ENCODE measurements at places on chromosomes 13 and 19.

DNA sequence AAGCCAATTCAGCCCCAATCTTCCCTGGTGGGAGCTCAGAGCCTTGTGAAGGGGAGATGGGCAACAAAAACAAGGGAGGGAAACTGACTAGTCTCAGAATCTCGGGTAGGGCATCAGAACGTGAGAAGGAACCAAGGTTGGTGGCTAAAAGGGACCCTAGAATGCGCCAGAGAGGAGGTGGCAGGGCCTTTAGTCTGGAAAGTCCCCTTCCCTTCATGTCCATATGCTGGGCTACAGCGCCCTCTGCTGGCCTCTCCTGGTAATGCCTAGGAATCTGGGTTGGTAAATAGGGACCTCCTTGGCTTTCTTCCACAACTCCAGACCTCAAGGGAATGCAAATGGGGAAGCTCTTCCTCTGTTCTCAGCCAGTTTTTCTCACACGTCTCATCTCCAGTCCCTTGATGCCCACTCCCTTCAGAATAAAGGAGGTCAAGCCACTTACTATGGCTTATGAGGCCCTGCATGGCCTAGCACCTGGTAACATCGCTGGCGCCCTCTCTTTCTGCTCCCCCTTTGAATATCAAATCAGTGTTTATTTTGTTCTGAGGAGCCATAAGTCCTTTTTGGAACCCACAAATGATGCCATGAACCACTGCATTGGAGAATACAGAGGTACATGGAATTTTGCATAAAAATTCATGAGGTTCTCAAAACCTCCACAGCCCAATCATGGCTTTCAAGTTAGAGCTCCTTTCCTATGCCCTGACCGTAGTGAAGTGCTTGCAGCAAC, 1.4 kb upstream of the CCDC97 start:
- peak; percentile 97 for DNase-seq

DNA sequence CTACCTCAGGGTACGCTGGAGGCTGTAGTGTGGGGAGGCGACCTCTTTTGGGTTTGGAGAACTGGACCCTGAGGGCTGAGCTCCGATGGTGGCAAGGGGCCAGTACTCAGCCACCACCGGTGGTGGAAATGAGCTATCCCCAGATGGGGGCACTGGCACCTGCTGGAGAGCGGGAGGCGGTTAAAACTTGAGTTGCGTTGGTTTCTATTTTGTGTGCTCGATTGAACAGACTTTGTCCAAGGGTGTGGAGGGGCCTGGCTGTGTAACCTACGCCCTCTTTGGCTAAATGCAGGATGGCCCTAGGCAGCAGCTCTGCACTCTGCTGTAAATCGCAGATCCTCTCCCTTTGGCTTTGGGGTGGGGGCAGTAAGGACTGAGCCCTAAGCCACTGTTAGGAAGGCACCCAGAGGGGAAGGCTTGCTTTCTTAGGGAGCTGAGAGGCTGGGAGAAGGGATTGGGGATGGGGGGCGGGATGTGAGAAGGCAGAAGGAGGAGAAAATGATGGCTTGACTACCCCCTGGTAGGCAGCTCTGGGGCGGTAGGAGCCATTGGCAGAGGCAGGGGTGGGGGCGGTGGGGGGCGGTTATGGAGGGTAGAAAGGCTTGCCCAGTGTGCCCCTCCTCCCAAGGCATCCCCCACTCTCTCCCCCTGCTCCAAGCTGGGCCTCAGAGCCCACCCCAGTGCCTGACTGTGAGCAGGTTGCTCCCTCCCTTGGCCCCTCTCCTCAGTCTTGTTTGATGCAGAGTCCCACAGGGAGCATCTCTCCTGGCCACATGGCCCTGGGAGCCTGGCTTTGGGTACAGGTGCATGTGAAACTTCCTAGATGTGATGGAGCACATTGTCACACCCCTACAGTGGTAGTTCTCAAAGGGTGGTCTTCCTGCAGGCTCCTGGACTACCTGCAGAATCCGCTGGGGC, 5.0 kb downstream of the VSTM2B start:
- DNase-seq, result no peak

DNA sequence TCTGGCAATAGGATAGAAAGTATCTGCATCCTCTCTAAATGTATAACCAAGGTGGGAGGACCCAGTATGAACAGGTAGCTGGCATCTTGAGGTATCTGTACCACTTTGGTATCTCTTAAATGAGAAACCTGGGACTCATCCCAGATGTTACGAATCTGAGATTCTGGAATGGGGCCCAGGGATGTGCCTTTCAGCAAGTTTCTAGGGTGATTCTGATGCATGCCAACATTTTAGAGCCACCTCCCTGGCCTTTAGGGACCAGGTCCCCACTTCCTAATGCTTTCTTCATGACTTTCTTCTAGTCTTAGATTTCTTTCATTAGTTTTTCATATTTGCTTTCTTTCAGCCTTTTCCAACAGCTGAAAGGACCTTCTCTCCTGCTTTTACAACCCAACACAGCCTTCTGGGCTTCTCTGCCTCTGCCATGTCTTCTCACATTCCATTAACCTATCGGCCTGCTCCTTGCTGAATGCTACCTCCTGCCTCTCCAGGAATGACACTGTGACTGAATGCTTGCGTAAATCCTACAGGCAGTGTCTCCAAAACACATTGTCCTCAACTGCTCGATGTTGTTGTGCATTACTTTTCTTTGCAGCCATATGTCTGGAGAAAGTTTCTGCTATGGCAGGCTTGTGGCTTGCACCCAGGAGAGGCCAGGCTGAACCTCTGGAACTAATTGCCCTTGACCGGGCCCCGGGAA, 284.0 kb downstream of the DNAJC15 start:
- no peak for DNase-seq

DNA sequence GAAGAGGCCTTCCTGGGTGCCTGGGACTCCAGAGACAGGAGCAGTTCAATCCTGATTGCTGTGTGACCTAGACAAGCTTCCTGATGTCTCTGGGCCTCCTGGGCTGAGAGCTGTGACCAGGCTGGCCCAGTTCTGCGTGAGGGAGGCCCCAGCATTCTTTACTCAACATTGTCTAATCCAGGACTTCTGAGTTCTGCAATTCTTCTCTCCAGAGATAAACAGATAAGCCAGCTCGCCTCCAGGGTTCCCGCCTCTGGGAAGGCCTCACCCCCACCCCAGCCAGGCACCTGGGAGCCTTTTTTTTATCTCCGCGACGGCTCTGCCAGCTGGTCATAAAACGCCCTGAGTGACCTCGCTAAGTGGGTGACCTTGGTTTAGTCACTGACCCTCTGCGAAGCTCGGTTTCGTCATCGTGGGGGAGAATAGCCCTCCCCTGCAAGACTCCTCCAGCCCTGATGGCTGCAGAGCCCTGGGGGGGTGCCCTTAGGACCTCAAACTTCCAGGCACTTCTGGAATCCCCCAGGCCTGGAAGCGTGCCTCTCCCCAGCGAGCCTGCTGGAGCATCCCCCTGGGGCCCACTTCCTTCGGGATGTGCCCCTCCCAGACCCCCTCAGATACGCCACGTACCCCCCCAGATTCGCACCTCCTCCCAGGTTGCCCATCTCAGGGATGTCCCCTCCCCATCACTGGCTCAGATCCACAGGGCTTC, 1.9 kb downstream of the SULT2B1 start:
- no peak for DNase-seq

- DNase-seq, result no peak
These were observed 8.3 kb downstream of the FPR1 start for GRCh38 chr19:51743405-51743804.
